ENCODE measurements at places on chromosomes 16 and 17.

DNA sequence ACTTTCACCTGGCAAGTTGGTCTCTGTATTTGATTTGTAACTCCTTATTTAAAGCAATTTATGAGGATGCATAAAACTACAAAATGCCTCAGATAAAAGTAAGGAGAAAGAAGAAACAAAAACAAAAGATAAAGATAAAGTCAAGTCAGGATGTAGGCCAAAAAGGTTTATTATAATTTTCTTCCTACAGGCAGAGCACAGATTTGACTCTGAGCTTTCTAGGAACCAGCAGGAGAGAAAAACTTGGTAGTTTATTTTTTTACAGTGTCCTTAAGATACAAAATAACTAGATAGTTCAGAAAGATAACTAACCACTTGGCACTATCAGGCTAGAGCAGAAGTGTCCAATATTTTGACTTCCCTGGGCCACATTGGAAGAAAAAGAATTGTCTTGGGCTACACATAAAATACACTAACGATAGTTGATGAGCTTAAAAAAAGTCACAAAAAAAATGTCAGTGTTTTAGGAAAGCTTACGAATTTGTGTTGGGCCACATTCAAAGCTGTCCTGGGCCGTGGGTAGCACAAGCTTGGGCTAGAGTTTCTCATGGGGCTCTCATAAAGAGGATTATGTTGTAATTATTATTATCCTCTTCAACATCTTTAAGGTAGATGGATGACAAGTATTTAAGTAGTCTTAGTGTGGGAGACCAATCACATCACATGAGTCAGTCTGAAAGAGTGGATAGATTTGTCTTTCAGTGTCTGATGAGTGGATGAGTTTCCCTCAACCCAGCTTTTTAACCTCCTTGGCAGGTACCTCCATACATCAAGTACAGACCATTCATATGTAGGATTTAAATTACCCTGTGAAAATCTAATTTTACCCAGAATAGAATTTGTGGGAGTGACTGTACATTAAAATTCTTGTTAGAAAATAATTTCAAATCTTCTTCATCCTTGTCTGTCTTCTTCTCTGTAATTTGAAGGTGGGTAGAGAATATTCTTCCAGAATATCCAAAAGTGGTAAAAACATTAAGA is 17.0 kb downstream of the PAFAH1B1 start:
- no peak for DNase-seq

DNA sequence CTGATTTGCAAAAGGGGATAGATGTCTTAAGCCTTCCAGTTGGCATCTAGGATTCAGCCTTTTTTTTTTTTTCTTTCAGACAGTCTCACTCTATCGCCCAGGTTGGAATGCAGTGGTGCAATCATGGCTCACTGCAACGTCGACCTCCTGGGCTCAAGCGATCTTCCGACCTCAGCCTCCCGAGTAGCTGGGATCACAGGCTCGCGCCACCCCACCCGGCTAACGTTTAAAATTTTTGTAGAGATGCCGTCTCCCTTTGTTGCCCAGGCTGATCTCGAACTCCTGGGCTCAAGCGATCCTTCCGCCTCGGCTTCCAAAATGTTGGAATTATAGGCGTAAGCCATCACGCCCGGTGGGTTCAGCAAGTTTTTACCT is 571 bp upstream of the CCP110 start:
- DNase-seq = no peak

- no peak for DNase-seq
These were observed 210.0 kb upstream of the GSE1 start for GRCh38 chr16:85402910-85403692.

DNA sequence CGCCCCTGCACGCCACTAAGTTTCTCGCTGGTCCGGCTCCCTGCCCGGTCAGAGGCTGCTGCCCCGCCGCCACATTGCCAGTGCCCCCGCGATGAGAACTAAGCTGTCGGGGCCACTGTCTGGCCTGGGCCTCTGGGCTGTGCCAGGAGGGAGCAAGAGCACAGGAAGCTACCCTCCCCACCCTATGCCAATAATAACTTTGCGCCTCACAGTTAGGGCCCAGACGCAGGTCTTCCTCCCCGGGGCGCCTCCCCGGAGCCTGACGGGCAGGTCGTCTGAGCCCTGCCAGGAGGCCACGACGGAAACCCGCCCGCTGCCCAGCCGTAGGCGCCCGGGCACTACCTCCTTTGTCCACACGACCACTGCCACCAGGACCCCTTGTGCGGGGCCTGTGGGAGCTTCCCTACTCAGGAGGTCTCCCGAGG is 1.5 kb downstream of the ZFPM1 start:
- DNase-seq = no peak

DNA sequence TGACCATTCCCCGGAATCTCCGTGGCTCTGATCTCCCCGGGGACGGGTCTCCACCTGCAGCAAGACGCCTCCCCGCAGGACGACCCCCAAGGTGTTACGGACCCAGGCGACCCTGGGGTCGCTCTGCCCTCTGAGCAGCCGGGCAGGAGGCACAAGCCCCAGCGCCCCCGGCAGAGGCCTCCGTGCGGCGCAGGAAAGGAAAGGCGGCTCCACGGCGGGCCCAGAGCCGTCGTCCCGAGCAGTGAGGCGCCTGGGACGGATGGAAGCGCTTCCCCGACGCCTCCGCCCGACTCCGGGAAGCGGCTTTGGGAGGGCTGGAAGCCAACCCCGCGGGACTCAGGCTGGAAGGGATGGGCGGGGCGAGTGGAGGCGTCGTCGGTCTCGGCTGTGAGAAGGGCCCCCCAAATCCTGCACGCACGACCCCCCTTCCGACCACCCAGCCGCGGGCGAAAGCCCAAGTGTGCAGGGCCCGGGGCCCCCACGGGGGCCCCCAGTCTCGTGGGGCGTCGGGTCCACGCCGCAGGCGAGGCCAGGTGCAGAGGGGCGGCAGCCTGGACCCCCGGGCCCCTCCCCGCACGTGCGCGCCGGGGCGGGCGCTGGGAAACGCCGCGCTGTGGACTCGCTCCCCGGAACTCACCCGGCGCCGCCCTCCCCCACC is 32.7 kb upstream of the RPH3AL start:
- peak; percentile 13 for DNase-seq

DNA sequence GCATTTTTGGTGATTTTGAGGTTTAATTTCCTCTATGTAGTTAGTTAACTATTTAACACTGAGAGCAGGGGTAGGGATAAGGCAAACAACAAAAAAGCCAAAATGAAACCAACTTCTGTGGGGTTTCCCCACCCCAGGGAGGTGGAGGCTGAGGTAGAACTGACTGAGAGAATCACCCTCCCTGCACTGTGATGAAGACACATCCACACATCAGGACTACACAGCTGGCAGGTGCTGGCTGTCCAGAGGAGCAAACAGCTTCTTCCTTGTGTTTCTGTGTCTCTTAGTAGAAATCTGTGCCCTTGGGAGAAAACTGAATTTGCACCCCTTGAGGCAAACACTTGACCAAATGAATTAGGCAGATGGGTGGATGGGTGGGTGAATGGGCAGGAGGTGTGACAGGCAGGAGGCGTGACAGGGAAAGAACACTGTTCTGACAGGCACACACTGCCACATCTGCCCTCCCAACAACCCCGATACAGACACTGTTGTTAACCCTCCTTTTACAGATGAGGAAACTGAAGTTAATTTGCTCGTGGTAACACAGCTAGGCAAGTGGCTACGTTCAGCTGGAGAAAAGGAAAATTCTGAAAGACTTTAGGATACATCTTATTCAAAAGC is 62.9 kb upstream of the AMZ2 start:
- DNase-seq = no peak
